ENCODE measurements at places on chromosomes 4 and X.

DNA sequence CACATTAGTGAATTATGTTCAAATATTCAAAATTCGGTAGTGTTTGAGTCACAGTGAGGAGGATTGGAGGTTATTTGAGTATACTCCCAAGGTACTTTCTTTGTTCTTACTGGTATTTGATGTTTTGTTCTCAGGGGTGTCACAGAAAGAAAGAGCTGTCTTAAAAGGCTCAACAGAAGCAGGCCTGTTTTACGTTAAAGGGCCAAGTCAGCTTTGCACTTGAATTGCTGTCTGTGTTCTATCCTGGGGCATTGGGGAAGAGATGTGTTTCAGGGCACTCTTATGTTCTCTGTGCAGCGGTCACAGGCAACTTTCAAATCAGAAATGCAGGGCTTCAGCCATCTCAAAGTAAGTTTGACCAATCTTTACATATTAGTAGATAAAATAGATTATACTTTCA lies 1113.1 kb upstream of the LCORL start:
- no peak for DNase-seq

DNA sequence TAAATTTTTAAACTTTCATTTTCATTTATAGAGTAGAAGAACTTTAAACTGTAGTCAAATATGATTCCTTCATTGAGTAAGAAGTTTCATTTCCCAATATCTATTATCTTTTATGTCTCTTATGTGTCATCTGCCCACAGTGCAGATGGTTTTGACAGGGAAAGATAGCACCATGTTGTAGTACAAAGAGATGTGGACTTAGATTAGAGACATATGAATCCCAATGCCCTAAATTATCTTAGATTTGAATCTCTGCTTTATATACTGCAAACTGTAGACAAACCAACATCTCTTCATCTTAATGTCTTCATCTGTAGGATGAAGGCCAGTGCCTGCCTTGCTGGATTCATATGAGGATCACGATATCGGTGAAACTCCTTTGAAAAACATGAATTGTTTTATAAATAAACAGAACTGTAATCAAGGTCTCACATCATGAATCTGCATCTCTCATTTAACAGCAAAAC lies 217.5 kb downstream of the BANK1 start:
- no peak for DNase-seq

- DNase-seq: no peak
Measured at GRCh38 chr4:91622925-91623602, 680.7 kb upstream of the GRID2 start.

DNA sequence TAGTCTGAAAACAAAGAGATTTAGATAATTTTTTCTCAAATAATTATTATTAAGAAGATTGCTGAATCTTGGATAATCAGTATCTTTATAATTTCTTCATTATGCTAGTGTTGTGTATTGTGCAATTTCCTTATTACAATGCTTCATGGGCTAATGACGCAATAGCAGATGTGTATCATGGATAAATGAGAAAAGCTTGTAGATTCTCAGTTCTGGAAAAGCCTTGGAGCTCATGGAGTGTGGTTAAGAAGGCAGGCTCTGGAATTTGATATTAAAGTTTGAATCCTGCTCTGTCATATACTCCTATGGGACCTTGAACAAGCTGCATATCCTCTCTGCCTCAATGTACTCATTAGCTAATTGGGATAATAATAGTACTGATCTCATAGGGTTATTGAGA lies 18.9 kb upstream of the CXCL8 start:
- DNase-seq: no peak

GRCh38 chr4:8913858-8914460 lies 42.3 kb upstream of the HMX1 start:
- no peak for DNase-seq

All from H54 (cell line).